ENCODE measurements at places on chromosomes 1 and 21.
A peak's percentile ranks its signal among the peaks of the same experiment; 100 is the strongest.

GRCh38 chr1:81974883-81975555 is 174.3 kb downstream of the ADGRL2 start:
- DNase-seq = no peak

DNA sequence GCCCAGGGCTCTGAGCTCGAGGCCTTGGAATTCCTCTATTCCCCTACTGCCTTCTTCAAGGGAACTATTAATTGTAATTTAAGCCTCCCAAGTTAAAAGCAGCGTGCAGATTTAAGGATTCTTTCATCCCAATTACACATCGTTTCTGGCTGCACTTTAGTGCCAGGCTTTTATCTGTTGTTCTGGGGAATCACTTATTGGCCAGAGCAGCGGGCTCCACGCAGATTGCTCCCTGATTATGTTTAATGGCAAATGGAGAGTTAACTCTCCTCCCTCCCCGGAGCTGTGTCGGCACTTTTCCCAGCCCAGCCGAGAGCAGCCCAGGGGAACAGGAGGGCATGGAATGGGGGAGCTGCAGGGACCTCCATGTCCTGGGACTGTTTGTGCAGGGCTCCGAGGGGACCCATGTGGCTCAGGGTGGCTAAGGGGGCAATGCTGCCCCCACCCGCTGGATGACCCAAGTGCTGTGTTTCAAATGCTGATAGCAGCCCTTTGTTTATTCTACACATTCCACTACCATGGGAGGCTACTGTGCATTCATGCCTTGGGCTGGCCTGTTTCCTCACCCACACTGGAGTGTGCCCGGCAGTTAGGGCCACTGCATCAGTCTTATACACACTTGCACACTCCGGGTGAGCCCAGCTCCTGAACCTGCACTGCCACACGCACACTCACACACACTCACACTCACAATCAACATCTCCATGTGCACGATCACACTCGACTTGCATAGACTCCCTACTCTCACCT is 93.3 kb upstream of the POU3F1 start:
- peak; percentile 59 for DNase-seq

GRCh38 chr1:21696931-21697330 is 27.8 kb upstream of the RAP1GAP start:
- DNase-seq = no peak

DNA sequence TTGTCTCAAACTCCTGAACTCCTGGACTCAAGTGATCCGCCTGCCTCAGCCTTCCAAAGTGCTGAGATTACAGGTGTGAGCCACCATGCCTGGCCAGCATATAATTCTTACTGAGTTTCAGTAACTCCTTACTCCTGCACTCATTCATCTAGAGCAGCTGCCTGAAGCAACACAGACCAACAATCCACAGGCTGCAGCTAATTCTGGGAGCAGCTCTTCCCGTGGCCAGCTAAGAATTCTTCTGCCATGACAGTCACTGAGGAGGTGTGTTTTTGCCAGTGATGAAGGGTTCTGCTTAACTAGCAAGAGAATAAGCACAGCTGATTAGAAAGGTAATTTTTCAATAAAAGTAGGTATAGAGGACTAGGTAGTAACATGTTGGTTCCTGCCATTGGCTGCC is 5.4 kb downstream of the VTCN1 start:
- peak; percentile 9 for DNase-seq

GRCh38 chr1:237112663-237113062 is 70.7 kb downstream of the RYR2 start:
- DNase-seq = no peak

- DNase-seq = no peak
Measured at GRCh38 chr1:202713110-202713509, 2.9 kb upstream of the SYT2 start.

DNA sequence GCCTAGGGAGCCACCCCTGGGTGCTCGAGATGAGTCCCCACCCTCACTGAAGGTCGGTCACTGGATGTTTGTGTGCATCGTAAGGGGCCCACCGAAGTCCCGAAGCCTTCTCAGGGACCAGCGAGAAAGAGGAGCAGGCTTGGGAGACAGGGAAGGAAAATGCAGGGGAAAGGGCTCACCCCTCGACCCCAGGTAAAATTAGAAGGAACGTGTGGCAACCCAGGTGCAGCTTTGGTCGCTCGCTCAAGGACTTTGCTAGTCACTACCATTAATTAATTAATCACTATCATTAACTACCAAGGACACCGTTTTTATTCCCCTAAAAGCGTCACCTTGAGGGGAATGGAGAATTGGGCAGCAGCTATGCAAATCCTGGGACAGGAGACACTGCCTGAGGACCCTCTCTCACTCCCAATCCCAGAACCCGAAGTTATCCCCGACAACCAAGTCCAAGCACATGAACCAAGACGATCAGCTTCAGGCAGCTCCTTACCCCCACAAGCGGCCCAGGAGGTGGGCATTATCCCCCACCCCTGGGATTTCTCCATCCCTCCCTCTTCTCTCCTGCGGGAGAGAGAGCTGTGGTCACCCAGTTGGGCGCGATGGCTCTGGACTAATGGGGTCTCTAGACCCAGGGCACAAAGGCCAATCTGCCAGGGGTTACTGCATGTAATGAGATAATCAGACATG is 4.2 kb upstream of the SIM2 start:
- no peak for DNase-seq

GRCh38 chr1:159009287-159009686 is 420 bp upstream of the IFI16 start:
- DNase-seq = no peak

GRCh38 chr1:10210841-10211804 is 753 bp downstream of the KIF1B start:
- DNase-seq = peak; percentile 95

- no peak for DNase-seq
Measured at GRCh38 chr1:16224472-16224871, 12.0 kb upstream of the ARHGEF19 start.

DNA sequence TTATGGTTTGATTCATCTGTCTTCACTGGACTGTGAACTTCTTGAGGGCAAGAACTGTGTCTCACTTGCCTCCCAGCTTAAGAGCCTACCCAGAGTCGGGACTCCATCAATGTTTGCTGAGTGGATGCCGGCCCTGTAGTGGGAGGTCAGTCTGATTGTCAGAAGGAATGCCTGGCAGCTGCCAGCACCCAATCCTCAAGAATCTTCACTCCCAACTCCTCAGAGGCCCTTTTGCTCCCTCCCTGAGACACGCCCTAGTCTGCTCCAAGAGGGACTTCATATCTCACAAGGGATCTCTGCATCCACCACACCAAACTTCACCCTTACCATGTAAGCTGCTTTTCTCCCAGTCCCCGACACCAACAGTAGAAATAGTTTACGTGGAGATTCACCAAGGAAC is 15.2 kb upstream of the KDM4A start:
- peak; percentile 17 for DNase-seq

DNA sequence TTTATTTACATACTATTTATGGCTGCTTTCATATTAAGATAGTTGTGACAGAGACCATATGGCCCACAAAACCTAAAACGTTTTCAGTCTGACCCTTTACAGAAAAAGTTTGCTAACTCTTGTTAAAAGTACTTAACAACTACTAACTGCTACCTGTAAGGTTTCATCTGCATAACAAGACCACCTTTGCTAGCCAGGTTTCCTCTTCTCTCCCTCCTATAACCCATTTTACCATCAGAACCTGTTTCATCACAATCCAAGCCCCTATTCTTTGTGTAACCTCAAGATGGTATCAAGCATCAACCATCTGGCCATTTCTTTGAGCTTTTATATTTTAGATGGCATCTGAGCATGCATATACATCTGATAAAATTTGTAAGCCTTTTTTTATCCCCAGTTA is 305.4 kb downstream of the HHIPL2 start:
- DNase-seq = no peak

DNA sequence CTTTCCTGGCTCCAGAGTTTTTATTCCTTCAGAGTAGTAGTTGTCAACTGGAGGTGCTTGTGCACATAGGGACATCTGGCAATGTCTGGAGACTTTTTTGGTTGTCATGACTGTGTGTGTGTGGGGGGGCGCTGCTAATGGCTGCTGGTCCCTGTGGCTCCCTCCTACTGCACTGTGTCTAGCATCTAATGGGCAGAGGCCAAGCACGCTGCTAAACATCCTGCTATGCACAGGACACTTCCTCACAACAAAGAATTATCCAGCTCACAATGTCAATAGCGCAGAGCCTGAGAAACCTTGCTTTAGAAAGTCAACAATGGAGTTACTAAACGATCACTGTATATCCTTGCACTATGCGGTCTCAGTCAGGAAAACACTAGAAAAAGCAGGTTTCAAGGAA is 19.7 kb upstream of the HMGB4 start:
- no peak for DNase-seq

DNA sequence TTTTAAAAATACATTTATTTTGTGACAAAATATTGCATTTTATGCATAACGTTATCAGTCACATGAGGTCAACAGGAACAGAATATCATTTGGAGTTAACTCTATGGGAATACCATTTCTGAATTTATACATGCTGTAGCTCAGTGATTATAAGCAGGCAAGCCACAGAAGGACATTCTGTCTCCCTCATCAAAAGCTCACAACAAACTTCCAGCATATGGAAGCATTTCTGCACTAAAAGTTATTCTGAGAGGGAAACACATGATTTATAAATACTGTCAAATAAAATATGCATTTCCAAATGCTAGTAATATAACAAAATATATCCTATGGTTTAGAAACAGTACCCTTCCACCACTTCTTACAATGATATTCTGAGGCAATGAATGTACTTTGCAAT is 854.1 kb upstream of the B3GALT2 start:
- DNase-seq = no peak

DNA sequence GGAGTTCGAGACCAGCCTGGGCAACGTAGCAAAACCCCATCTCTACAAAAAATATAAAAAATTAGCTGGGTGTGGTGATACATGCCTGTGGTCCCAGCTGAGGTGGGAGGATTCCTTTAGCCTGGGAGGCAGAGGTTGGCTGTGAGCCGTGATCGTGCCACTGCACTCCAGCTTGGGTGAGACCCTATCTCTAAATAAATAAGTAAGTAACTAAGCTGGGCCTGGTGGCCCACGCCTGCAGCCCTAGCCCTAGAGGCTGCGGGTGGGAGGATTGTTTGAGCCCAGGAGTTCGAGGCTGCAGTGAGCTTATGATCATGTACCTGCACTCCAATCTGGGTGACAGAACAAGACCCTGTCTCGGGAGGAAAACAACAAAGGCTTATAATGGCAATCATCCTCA is 4.6 kb downstream of the CLIC4 start:
- DNase-seq = no peak

GRCh38 chr1:41362749-41363590 is 1.7 kb downstream of the FOXO6 start:
- DNase-seq = no peak

DNA sequence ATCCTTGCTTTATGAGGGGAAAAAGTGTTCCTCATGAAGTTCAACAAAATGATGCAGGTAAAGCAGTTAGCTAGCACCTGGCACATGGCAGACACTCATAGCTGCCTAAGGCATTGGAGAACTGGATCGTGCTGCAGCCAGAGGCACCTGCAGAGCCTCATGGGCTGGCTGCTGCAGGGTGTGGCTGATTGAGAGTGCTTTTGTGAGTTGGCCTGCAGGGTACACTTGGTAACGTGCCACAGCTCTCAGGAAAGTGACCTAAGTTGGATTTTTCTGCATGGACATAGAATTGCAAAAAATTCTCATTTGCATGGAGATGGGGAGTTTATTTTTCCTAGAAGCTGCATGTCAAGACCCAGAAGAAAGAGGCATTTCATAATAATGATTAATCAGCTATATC is 31.6 kb upstream of the IL20 start:
- no peak for DNase-seq

DNA sequence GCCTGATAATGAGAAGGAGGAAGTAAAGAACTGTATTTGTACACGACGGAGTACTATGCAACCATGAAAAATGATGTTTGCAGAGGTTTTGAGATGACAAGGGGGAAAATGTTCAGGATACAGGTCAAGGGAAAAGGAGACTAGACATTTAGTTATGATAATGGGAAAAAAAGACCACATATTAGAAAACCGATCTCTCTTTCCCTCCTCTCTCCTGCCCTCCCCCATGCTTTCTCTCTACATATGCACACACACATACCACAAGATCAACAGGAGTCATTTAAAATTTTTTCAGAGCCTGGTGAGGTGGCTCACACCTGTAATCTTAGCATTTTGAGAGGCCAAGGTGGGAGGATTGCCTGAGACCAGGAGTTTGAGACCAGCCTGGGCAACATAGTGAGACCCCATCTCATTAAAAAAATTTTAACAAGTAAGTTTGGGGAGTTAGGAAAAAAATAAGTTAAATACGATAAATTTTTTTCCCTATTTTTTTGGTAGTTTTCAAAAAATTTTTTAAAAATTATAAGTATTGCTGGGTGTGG is 44.5 kb downstream of the ECE1 start:
- no peak for DNase-seq

GRCh38 chr21:45767071-45768006 is 123.8 kb downstream of the PCBP3 start:
- DNase-seq = no peak

DNA sequence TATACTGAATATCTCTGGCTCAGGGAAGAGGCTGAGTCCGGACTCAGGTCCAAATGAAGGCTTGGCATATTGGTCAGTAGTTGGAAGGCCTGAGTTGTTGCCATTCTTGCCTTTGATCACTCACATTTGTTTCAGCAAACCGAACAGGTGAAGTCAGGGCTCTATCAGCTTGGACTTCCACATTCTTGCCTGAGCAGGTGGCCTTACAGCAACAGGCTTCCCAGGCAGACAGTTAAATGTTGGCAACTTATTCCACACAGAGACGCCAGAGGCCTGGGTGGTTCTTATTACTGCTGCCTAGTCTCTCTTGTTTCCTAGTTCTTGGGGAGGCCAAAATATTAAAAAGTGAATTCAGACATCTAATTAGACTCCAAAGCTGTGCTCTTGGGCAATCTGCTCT is 36.6 kb downstream of the XCL2 start:
- DNase-seq = no peak

GRCh38 chr1:195908121-195908520 is 700.1 kb downstream of the KCNT2 start:
- DNase-seq = peak; percentile 36

GRCh38 chr1:109255678-109256077 is 6.3 kb downstream of the CELSR2 start:
- DNase-seq = no peak

DNA sequence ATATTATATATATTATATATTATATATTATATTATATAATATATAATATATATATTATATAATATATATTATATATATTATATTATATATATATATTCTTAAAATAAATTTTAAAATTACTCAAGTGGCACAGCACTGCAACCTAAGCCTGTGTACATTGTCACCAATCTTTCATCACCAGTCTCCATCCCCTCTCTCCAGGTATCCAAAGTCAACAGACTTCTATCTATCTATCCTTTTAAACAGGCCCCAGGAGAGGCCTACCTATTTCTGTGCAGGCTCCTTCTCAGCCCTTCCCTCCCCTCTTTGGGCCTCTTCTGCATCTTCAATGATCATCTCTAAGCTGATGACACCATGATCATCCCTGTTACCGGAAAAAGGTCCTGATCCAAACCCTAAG is 111.7 kb downstream of the RHOU start:
- no peak for DNase-seq

- no peak for DNase-seq
Measured at GRCh38 chr1:18473195-18473815, 7.4 kb upstream of the KLHDC7A start.

All from EL (cell line).